Fibroblast of skin of right biceps (primary cell): ENCODE measurements at places on chromosomes 3 and 15.

DNA sequence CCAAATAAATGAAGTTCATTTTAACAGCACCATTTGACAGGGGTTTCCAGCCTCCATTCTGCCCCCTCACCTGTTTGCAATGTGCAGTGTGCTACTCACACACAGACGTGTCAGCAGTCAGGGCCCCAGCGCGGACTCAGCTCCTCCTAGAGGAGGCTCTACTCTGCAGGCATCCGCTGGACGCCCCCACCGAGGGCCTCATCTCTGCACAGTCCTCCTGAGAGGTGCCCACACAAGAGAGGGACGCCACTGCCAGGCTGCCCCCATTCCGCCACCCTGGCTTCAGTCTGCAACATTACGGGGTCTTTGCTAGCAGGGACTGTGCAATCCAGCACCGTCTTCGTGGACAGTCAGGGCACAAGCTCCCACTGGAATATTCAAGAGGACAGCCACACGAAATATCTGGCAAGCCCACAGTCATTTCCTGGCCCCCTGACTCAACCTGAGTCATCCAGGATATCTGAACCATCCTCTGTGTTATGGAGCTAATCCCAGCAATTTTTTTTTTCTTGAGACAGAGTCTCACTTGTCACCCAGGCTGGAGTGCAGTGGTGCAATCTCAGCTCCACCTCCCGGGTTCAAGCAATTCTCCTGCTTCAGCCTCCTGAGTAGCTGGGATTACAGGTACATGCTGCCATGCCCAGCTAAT is 255.0 kb downstream of the OCA2 start:
- peak; percentile 95 for DNase-seq

DNA sequence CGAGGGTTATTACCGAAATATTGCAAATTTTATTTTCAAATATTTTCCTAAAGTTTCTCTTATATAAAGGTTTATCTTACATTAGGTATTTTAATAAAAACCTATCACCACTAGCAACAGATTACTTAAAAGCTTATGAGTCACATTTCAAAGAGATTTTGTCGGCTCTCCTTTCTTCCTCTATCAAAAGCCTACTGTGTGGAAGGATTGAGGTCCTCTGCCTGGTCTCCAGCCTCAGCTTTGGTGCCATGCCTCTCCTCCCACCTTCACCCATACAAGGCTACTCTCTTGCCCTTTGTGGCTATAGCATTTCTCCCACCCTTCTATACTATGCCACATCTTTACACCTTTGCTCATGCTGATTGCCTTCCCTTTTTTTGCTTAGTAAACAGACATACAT is 199.3 kb downstream of the TNIK start:
- DNase-seq: no peak

- DNase-seq: peak; percentile 13
Observed at GRCh38 chr15:71409541-71409940, 294.3 kb downstream of the THSD4 start.

DNA sequence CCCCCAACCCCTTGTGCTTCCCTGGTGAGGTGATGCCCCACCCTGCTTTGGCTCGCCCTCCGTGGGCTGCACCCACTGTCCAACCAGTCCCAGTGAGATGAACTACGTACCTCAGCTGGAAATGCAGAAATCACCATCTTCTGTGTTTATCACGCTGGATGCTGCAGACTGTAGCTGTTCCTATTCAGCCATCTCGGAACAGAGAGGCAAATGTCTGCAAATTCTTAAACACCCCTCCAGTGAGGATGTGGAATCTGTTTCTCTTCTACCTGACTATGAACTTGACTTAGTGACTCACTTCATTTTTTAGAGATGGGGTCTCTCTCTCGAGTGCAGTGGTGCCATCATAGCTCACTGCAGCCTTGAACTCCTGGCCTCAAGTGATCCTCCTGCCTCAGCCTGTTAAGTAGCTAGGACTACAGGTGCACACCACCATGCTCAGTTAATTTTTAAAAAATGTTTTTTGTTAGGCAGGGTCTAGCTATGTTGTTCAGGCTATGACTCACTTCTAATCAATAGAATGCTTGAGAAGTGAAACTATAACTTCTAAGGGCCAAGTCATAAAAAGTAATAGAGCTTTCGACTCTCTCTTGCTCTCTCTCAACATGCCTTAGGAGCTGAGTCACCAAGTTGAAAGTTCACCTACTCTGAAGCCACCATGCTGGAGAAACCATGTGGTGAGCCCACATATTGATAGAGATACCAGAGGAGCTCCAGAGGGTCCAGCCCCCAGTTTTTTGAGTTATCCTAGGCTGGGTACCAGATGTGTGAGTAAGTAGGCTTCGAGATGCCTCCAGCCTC is 11.5 kb upstream of the PARP14 start:
- peak; percentile 75 for DNase-seq

- no peak for DNase-seq
Observed at GRCh38 chr3:17111586-17111985, 226.8 kb downstream of the PLCL2 start.

- no peak for DNase-seq
Observed at GRCh38 chr15:73485372-73485771, 42.4 kb downstream of the REC114 start.

- DNase-seq: no peak
Observed at GRCh38 chr3:148748283-148748682, 50.6 kb downstream of the AGTR1 start.

- DNase-seq: peak; percentile 57
Observed at GRCh38 chr3:48507256-48508061, 3.5 kb upstream of the SHISA5 start.

GRCh38 chr3:137692803-137693431 is 71.2 kb upstream of the SOX14 start:
- DNase-seq: no peak

DNA sequence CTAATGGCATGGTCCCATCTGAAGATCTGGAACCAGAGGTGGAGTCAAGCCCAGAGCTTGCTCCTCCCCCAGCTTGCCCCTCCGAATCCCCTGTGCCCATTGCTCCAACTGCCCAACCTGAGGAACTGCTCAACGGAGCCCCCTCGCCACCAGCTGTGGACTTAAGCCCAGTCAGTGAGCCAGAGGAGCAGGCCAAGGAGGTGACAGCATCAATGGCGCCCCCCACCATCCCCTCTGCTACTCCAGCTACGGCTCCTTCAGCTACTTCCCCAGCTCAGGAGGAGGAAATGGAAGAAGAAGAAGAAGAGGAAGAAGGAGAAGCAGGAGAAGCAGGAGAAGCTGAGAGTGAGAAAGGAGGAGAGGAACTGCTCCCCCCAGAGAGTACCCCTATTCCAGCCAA is 7.3 kb downstream of the EIF4G1 start:
- DNase-seq: no peak

- no peak for DNase-seq
Observed at GRCh38 chr15:41950489-41950888, 21.9 kb downstream of the EHD4 start.

- DNase-seq: no peak
Observed at GRCh38 chr3:183129243-183129642, 29.9 kb upstream of the MCCC1 start.

GRCh38 chr15:62104846-62105245 is 38.1 kb downstream of the C2CD4A start:
- DNase-seq: no peak

- DNase-seq: peak; percentile 55
Observed at GRCh38 chr15:79702621-79703020, 194.2 kb downstream of the MTHFS start.

GRCh38 chr3:9404680-9405079 is 7.3 kb downstream of the SETD5 start:
- DNase-seq: no peak

- no peak for DNase-seq
Observed at GRCh38 chr3:164113371-164114332, 964.6 kb downstream of the SI start.

GRCh38 chr15:59436774-59437141 is 1.2 kb upstream of the FAM81A start:
- peak; percentile 13 for DNase-seq
